ENCODE measurements at places on chromosomes 5 and 9.
A peak's percentile ranks its signal among the peaks of the same experiment; 100 is the strongest.

GRCh38 chr5:76099756-76100155 is 16.6 kb downstream of the SV2C start:
- no peak for DNase-seq

- no peak for DNase-seq
Observed at GRCh38 chr5:150464554-150465012, 15.0 kb upstream of the RPS14 start.

GRCh38 chr5:96344678-96345577 is 88.1 kb downstream of the PCSK1 start:
- peak; percentile 41 for DNase-seq

DNA sequence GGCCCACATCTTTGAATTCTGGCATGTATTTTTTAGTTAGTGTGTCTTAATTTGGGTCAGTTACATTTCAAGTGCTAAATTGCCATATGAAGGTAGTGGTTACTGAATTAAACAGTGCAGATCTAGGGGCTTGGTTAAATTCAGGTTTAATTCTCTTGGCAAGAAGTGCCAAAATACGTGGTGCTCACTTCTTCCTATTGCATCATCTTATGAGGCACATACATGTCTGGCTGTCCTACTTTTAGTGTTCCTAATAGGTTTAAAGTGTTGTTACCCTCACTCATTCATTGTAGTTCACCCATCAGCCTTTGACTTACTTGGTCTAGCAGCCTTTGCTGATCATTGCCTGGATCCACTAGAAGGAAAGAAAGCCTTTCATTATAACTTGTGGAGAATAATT is 59.5 kb downstream of the RPS6 start:
- no peak for DNase-seq

GRCh38 chr5:54861212-54861894 is 124.0 kb downstream of the ESM1 start:
- DNase-seq, result no peak

DNA sequence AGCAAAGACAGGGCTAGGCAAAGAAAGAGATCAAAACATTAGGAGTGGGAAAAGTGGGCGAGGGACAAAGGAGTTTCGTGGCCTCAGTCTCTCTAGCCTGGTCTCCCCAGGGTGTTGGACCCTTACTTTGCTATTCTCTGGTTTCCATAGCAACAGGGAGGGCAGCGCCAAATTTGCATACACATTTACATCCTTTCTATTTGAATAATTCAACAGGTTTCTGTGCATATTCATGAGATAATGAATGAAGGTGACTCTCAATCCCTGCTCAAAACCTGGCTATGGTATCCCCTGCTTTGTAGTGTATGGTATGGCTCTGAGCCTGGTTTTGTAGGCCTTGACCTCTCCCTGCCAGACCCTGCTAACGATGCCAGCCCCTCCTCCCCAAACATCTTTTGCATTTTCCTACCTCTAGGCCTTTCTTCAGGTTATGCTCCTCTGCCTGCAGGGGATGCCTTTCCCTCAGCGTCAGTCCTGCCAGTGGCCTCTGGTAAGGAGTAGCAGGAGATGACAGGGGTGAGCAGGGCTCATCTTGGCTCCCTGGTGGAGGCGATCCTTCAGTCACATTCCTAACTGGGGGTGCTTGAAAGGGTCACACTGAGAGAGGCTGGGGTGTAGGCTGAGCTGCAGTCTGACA is 9.8 kb downstream of the RPP25L start:
- no peak for DNase-seq

GRCh38 chr5:145787507-145787906 is 47.6 kb downstream of the PRELID2 start:
- no peak for DNase-seq

DNA sequence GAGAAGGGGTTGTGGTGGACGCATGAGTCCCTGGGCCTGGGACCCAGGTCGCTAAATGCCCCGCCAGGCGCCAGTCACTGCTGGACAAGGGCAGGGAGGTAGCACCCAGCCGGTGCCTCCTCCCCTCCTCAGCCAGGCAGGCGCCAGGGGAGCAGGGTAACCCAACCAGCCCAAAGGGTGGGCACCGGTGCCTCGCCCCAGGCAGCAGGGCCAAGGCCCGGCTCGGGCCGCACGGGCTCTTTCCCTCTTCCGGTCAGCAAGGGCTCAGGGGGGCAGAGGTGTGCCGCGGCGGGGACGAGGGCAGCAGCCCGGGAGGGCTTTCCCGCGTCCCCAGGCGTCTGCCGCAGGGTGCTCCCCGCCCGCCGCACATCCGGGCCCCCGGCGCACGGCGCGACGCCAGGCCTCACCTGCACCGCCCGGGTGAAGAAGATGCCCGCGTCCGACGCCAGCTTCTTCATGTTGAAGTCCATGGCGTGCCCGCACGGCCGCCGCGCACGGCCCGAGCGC is 393 bp downstream of the SH3GLB2 start:
- DNase-seq, result no peak

- no peak for DNase-seq
Observed at GRCh38 chr9:124290053-124290591, 32.4 kb downstream of the NEK6 start.

DNA sequence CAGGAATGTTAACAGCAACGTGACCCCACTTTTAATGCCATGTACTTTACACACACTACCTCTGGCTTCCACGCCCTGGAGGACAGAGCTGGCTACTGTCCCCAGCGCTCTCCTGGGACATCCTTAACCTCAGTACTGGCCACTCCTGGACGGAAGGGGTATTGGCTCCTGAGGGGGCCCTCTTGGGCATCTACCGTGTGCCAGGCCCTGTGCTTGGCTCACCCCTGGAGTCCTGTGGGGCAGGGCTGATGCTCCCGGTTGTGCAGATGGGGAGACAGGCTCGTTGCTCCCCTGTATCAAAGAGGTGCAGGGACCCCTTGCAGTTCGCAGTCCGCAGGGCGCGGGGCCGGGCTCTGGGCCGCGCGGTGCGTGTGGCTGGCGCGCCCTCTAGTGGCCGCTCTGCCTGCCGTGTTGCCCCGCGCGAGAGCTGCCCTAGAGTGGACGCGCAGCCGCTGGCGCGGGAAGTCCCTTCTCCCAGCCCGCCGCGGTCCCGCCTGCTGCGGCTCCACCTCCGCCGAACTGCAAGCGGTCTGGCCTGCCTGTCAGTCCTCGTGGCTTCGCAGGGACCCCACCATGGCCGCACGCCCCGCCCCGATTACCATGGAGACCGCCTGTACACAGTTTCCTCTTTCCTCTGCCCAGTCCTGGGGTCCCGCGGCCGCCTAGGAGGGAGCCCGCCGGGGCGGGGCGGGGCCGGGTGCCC is at the start of gene WDR38:
TSS of gene WDR38 (plus strand) at position 632 of the 703 bp plus-strand sequence. CDS start 72 bp downstream, outside the sequence.
- DNase-seq, result peak; percentile 46

GRCh38 chr5:14413331-14413750 is 168.3 kb upstream of the OTULINL start:
- no peak for DNase-seq

DNA sequence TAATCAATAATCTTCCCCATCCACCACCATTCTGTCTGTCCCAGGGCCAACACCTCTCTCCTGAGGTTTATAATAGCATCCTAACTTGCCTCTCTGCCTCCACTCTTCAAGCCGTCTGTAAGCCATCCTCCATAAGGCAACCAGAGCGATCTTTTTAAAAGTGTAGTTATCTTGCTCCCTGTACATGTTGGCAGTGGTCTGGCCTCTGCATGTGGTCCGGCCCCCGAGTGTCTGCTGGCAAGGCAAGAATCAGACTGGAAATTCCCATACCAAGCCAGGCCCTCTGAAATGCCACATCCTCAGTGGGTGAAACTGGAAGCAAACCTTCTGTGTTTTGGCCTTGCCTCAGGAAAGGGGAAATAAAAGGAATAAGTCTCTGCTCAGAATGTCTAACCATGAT is 17.0 kb downstream of the TTLL11 start:
- DNase-seq, result no peak

Measured in amniotic stem cell (primary cell).